Effector memory CD8-positive, alpha-beta T cell (primary cell): ENCODE measurements at places on chromosomes 5 and 9.

DNA sequence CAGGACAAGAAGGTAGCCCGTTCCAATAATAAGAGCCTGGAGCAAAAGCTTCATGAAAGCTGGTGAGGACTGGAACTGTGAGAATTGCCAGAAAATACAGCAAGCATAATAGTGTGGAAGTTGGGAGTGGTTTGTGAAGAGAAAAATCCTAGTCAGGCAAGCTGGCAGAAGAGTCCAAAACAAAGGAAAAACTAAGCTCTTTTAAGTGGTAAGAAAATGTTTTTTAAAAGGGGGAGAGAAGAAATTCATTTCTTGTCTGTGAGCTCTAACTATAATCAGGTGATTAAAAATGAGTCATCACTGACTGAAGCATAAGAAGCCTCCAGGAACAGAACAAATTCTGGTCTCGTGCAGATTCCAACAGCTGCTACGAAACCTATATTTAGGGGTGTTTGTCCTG, 102.6 kb downstream of the CAAP1 start:
- DNase-seq = no peak
- H3K36me3 ChIP-seq = no peaks in the 10 kb centered on the region
- H3K27ac ChIP-seq = no peak overlapping the region
- H3K4me1 ChIP-seq = no peaks in the 10 kb centered on the region
- H3K4me3 ChIP-seq = no peak overlapping the region

DNA sequence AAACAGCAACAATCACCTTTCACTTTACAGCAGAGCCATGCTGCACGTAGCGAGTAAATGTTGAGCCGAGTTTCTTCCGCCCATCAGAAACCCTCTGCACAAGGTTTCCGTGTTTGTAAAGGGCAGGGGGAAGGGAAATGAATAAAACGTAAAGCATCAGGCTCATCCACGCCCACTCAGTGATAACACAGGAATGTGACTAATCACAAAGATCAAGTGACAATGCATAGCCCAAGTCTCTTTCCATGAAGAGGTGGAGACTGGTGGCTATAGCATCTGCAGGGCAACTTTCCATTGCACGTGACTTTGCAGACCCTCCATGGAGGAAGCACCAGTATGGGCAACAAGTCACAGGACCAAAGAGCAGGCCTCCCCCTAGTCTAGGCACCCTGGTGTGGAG, 56.6 kb downstream of the CAMSAP1 start:
- peaks cover 18% of the 10 kb centered on the region for H3K36me3 ChIP-seq
- H3K27me3 ChIP-seq = no peaks in the 10 kb centered on the region
- DNase-seq = no peak

GRCh38 chr9:69940674-69941073, 103.0 kb upstream of the MAMDC2 start:
- H3K36me3 ChIP-seq = no peaks in the 10 kb centered on the region
- no peak for DNase-seq
- H3K27ac ChIP-seq = no peak overlapping the region

GRCh38 chr9:108325406-108325805, 530.4 kb downstream of the ACTL7B start:
- H3K27ac ChIP-seq = no peak overlapping the region
- H3K4me3 ChIP-seq = no peak overlapping the region
- H3K27me3 ChIP-seq = no peaks in the 10 kb centered on the region

- no peak overlapping the region for H3K27ac ChIP-seq
- peaks cover 6% of the 10 kb centered on the region for H3K27me3 ChIP-seq
- H3K36me3 ChIP-seq = no peaks in the 10 kb centered on the region
- no peaks in the 10 kb centered on the region for H3K4me1 ChIP-seq
These were observed 352.7 kb downstream of the MLLT3 start for GRCh38 chr9:20269620-20270019.

GRCh38 chr9:106799152-106799551, 63.8 kb upstream of the ZNF462 start:
- no peaks in the 10 kb centered on the region for H3K27me3 ChIP-seq
- H3K36me3 ChIP-seq = peaks cover 5% of the 10 kb centered on the region
- H3K4me1 ChIP-seq = no peaks in the 10 kb centered on the region
- no peak overlapping the region for H3K4me3 ChIP-seq
- no peak for DNase-seq

DNA sequence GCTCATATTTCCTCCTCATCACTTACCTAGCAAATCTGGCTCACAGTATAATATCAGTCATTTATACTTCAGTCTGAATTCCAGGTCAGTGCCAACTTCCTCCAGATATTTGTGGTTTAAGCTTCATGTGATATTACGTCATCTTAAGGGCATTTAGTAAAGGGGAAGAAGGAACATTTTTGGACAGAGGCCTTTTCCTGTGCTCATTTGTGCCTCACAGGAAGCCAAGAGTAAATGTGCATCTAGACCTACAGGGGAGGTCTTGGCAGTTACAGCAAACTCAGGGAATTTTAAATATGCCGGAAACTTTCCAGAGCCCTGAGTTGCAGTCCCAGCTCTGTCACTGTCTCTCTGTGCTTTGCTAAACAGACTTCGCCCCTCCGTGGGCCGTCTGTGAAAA, 12.3 kb upstream of the KCNIP1 start:
- peaks cover 3% of the 10 kb centered on the region for H3K36me3 ChIP-seq
- no peak overlapping the region for H3K4me3 ChIP-seq
- no peak overlapping the region for H3K27ac ChIP-seq
- H3K4me1 ChIP-seq = no peaks in the 10 kb centered on the region

GRCh38 chr5:67581203-67581602, 384.6 kb upstream of the CD180 start:
- H3K36me3 ChIP-seq = no peaks in the 10 kb centered on the region
- no peak overlapping the region for H3K27ac ChIP-seq
- no peak overlapping the region for H3K4me3 ChIP-seq
- DNase-seq = no peak
- no peaks in the 10 kb centered on the region for H3K27me3 ChIP-seq

GRCh38 chr9:98625728-98626127, 83.0 kb downstream of the GABBR2 start:
- H3K27me3 ChIP-seq = peaks cover 77% of the 10 kb centered on the region
- H3K4me1 ChIP-seq = no peaks in the 10 kb centered on the region
- no peaks in the 10 kb centered on the region for H3K36me3 ChIP-seq
- DNase-seq = no peak

DNA sequence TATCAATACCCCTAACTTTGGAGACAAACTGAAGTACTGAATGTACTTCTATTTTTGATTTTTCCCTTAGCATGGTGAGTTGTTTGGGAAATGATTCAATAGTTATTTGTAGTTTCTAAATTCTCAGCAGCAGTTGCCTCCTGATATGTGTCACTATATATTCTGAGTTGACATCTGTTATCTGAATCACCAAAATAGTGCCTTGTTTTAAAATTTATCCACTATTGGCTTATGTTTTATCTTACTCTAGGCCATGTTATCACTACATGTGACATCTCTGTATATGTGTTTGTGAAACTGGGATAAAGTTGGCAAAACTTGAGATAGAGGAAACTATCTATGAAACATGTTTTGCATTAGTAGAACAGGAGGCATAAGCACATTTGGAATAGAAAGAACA, 317.6 kb downstream of the TLE4 start:
- H3K27ac ChIP-seq = no peak overlapping the region
- no peak for DNase-seq
- H3K4me3 ChIP-seq = no peak overlapping the region
- H3K27me3 ChIP-seq = no peaks in the 10 kb centered on the region
- no peaks in the 10 kb centered on the region for H3K36me3 ChIP-seq

DNA sequence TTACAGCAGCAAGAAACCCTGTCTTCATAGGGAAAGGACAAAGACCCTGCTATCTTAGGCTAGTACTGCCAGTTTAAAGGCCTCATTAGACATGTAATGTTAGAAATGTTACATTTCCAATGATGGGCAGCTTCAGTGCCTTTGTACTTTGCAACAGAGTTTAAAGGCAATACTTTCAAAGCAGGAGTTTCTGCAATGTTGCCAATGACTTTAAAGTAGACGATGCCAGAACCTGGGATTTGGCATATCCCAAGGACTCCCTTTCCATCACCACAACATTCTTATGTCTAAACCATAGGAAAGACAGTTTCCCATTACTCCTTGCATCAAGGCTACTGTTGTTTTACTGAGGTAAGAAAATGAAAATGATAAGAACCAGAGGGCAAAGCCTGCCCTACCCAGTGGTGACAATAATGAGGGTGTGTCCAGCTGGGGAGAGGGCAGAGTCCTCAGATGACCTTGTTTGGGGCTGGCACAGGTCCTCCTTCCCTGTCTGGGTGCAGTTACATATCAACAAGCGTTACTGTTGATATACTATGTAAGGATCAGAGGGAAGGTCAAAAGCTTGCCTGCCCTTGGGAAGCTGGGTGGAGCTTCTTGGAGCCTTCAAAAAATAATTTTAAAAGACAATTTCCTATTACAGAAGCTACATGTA, 27.5 kb upstream of the MLANA start:
- no peaks in the 10 kb centered on the region for H3K27me3 ChIP-seq
- DNase-seq = no peak
- H3K27ac ChIP-seq = no peak overlapping the region
- H3K36me3 ChIP-seq = peaks cover 1% of the 10 kb centered on the region
- H3K4me3 ChIP-seq = no peak overlapping the region

- DNase-seq = no peak
- H3K27ac ChIP-seq = no peak overlapping the region
- no peak overlapping the region for H3K4me3 ChIP-seq
- peaks cover 11% of the 10 kb centered on the region for H3K36me3 ChIP-seq
- H3K27me3 ChIP-seq = no peaks in the 10 kb centered on the region
These were observed 56.4 kb downstream of the NR3C1 start for GRCh38 chr5:143347046-143347445.

GRCh38 chr5:96335873-96336272, 97.2 kb downstream of the PCSK1 start:
- no peaks in the 10 kb centered on the region for H3K36me3 ChIP-seq
- H3K27ac ChIP-seq = no peak overlapping the region
- no peak overlapping the region for H3K4me3 ChIP-seq
- DNase-seq = no peak
- no peaks in the 10 kb centered on the region for H3K4me1 ChIP-seq
- peaks cover 8% of the 10 kb centered on the region for H3K27me3 ChIP-seq

- no peaks in the 10 kb centered on the region for H3K36me3 ChIP-seq
- DNase-seq = no peak
- H3K27ac ChIP-seq = no peak overlapping the region
- no peaks in the 10 kb centered on the region for H3K4me1 ChIP-seq
- no peak overlapping the region for H3K4me3 ChIP-seq
These were observed 43.5 kb downstream of the SH3PXD2B start for GRCh38 chr5:172410662-172411483.

DNA sequence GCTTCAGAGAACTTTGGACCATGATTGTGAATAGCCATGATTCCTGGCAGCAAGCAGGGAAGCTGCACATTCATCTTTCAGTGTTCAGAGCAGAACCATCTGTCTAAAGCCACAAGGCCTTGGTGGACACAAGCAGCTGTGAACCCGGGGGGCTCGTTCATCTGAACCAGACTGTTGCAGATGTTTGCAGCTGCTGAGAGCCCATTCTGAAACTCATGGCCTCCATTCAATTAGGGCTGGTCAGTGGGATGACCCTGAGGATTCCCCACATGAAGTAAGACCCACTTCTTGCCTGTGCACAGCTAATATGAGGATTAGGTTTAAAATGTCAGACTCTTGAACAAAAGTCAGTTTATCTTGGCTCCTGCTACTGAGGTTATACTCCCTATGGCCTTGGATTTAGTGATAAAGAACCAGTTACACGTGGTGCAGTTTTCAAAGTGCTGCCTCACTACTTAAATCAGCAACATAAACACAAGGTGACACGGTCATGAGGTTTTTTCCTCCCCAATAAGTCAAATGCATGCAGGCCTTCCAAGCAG, 109.8 kb upstream of the IFNK start:
- H3K4me1 ChIP-seq = peaks cover 2% of the 10 kb centered on the region
- H3K27ac ChIP-seq = no peak overlapping the region
- H3K4me3 ChIP-seq = no peak overlapping the region
- H3K27me3 ChIP-seq = peaks cover 20% of the 10 kb centered on the region

DNA sequence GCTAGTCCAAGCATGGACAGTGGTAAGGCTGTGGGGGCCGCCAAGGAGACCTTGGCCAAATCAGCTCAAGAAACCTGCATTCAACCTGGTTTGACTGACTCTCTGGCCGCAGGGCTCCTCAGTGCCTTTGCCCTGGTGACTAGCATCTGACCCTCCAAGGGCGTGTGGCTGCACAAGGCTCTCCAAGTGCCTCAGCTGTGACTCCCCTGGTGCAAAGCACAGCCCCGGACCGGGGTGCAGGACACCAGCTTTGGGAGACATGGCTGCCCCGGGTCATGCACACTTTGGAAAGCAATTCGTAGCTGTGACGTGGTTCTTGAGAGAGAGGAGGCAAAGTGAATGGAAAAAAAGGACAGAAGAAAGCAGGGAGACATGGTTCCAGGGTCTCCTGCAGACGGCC, 245.2 kb upstream of the IRX2 start:
- no peaks in the 10 kb centered on the region for H3K36me3 ChIP-seq
- no peaks in the 10 kb centered on the region for H3K27me3 ChIP-seq
- no peak for DNase-seq
- no peaks in the 10 kb centered on the region for H3K4me1 ChIP-seq
- no peak overlapping the region for H3K4me3 ChIP-seq
- no peak overlapping the region for H3K27ac ChIP-seq

DNA sequence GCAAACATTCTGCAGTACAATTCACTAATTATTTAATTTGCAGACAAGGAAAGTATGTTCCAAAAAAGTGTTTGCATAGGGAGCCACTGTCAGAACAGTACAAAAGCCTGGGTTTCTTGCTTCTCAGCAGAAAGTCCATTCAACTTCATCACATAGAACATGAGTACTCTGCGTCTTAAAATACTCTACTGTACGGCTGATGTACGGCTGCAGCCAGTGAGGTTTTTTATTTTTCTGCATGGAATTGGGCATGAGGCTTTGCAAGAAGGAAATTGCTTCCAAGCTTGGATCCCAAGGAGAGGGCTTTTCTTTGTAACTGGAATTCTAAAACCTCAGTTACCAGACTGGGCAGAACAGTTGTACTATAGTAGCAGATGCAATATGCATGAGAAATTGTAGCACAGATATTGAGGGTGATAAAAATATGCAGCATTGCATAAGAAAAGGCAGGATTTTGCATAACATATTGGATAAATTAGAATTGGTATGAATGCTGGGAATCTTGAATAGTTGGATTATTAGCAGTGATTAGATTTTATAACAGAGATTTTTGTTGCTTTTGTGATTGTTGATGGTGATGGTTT, 178.1 kb upstream of the CDH9 start:
- no peak overlapping the region for H3K4me3 ChIP-seq
- no peak for DNase-seq
- H3K27ac ChIP-seq = no peak overlapping the region
- no peaks in the 10 kb centered on the region for H3K36me3 ChIP-seq
- H3K4me1 ChIP-seq = no peaks in the 10 kb centered on the region

GRCh38 chr9:80878556-80878955, 810.8 kb downstream of the TLE1 start:
- DNase-seq = no peak
- no peak overlapping the region for H3K27ac ChIP-seq
- no peaks in the 10 kb centered on the region for H3K36me3 ChIP-seq
- no peaks in the 10 kb centered on the region for H3K4me1 ChIP-seq
- H3K27me3 ChIP-seq = no peaks in the 10 kb centered on the region

DNA sequence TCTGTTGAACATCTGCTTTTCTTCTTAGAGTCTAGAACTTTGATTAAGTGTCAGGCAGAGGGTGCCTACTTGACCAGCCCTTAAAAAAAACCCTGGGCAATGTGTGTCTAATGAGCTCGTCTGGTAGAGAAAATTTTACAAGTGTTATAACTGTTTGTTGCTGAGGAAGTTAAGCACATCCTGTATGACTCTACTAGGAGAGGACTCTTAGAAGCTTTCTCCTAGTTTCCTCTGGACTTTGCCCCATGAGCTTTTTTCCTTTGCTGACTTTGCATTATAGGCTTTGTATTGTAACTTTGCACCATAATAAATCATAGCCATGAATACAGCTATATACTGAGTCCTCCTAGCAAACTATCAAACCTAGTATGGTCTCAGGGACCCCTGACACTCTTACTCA, 39.4 kb downstream of the GNG10 start:
- no peak overlapping the region for H3K27ac ChIP-seq
- peaks cover 11% of the 10 kb centered on the region for H3K4me1 ChIP-seq
- no peak overlapping the region for H3K4me3 ChIP-seq
- no peaks in the 10 kb centered on the region for H3K36me3 ChIP-seq
- H3K27me3 ChIP-seq = no peaks in the 10 kb centered on the region
